Activated CD8-positive, alpha-beta T cell treated with anti-CD3 and anti-CD28 coated beads for 36 hours (primary cell): ENCODE measurements at places on chromosomes 16 and 17. TPM values are rescaled to one million over a fixed set of nuclear protein-coding genes. Genes with fewer than 3 reads are reported as not detected.

- no peak for DNase-seq
These were observed 4.1 kb upstream of the SNTB2 start for GRCh38 chr16:69182730-69183416.

DNA sequence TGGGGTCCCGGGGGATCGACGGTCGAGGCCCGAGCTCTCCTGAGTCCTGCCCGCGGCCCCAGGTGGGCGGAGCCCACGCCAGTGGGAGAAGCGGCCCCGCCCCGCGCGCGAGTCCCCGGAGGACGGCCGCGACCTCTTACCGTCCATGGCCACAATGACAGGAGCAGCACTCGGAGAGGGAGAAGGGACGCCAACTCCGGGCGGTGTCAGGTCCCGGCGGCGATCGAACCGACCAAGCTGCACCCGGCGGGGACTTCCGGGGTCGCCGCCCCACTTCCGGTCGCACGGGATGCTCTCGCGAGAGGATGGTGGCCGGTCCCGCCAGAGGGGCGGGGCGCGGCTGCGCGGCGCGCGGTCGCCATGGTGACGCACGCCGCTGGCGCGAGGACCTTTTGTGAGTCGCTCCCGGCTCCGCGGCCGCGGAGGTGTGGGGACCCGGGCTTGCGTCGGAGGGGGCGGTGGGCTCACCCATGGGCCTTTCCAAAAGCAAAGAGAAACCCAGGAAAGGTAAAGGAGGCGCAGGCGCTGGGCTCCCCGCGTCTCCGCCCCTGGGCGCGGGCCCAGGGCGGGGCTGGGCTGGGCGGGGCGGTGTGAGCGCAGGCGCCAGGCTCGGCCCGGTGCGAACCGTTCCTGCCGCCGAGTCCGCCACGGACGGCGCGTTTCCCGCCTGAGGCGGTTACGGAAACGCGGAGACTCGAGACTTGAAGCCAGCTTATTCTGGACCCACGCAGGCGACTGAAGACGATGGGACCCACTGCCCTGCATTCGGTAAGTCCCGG is at the start of the genes CHMP1A and SPATA33:
TSS of gene CHMP1A (minus strand) at position 267 of the 779 bp plus-strand sequence. CDS start at position 147, 120 bp downstream.
TSS of gene SPATA33 (plus strand) at position 395 of the 779 bp plus-strand sequence. CDS start at position 471, 76 bp downstream.
- DNase-seq, result peak; percentile 92

DNA sequence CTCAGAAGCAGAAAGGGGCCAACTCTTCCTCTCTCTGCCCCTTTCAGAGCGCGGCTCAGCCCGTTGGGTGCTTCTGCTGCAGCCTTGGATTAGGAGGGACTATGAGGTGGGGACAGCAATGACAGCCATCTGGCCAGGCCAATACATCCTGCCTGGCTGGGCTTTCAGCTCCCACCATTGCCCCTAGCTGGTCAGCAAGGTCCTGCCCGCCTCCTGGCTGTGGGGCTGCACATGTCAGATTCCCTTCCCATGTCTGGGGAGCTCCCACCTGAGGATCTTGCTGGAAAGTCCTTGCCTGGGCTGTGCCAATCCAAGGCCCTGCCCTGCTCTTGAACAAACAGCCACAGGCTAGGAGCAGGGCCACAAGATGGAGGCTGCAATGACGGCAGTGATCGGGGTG is 8.3 kb downstream of the TRIM65 start:
- no peak for DNase-seq

The KRT17 gene
- not detected for total RNA-seq

The CD300E gene
- total RNA-seq, result not detected
